Gastroesophageal sphincter (tissue), 4 donors: ENCODE measurements at places on chromosomes 5 and 9.

DNA sequence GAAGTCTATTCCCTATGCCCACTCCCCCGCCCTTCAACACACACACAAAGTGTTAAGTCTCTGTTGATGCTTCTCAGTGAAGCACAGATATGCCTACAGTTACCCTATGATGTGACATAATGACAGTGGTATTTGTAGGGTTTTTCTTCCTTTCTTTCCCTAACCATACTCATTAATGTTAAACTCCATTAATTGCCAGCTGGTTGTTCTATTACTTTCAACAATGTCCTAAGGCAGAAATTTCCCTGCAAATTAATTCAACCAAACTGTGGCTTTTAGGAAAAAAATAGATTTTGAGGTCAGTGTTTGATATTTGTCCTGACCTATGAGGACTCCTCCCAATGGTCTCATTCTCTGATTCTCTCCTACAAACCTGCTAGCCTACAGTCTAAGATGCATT is 38.2 kb upstream of the SLCO6A1 start:
- H3K4me3 ChIP-seq = no peak overlapping the region
- no peaks in the 10 kb centered on the region for H3K36me3 ChIP-seq
- H3K27me3 ChIP-seq = no peaks in the 10 kb centered on the region
- H3K27ac ChIP-seq = no peak overlapping the region
- no peaks in the 10 kb centered on the region for H3K4me1 ChIP-seq

GRCh38 chr9:83969602-83970001 is 10.4 kb downstream of the HNRNPK start:
- no peak overlapping the region for H3K27ac ChIP-seq
- H3K27me3 ChIP-seq = no peaks in the 10 kb centered on the region
- H3K4me1 ChIP-seq = peaks cover 32% of the 10 kb centered on the region

- H3K4me3 ChIP-seq = no peak overlapping the region
- peaks cover 2% of the 10 kb centered on the region for H3K4me1 ChIP-seq
These were observed 143.8 kb upstream of the PPP1R26 start for GRCh38 chr9:135335691-135336181.

DNA sequence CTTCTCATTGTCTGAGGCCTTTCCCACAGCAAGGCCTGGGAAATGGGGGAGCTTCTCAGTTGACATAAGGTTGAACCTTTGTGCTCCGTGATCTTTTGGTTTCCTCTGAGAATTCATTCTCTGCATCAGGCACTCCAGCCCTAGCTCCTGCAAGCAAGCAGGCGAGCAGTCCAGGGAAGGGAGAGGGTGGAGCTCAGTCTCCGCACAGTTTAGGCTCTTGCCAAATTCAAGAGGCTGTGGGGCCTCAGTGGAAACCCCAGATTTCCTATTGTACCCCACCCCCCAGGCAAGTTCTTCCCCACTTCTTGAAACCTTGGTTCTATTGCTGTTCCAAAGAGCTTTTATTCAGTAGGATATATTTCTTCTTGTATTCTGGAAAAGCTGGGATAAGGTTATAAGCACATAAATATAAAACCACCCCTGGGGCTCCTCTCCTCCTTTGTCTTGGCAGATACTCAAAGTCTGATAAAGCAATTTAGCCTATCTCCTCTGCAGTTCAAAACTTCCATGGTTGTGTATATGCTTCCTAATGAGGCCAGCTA is 147.2 kb downstream of the PDZD2 start:
- no peaks in the 10 kb centered on the region for H3K27me3 ChIP-seq
- H3K27ac ChIP-seq = no peak overlapping the region
- H3K4me3 ChIP-seq = no peak overlapping the region
- H3K36me3 ChIP-seq = no peaks in the 10 kb centered on the region
- H3K4me1 ChIP-seq = no peaks in the 10 kb centered on the region
- ATAC-seq = no peak

- H3K36me3 ChIP-seq = no peaks in the 10 kb centered on the region
- H3K27me3 ChIP-seq = no peaks in the 10 kb centered on the region
These were observed 34.9 kb downstream of the NSA2 start for GRCh38 chr5:74801941-74802340.

DNA sequence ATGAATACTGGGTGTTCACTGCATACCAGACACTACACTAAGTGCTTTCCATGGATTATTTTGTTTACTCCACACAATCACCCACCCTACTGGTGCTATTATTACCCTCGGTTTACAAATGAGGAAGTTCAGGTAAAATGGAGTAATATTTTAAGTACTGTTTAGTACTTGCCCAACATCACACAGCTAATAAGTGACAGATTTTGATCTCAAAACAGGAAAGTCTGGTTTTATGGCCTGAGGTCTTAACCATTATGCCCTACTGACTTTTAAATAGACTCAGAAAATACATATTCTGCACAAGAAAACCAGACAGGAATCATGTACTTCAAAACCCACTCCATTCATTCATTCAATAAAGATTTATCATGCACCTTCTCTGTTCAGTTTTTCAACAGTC is 431.0 kb upstream of the TLE4 start:
- no peak overlapping the region for H3K27ac ChIP-seq
- H3K4me3 ChIP-seq = no peak overlapping the region
- no peak for ATAC-seq

GRCh38 chr5:149959406-149960236 is 937 bp upstream of the SLC26A2 start:
- no peak for ATAC-seq
- H3K4me3 ChIP-seq = peak overlapping the region; percentile 84
- peaks cover 4% of the 10 kb centered on the region for H3K4me1 ChIP-seq
- H3K27ac ChIP-seq = peak overlapping the region; percentile 93

DNA sequence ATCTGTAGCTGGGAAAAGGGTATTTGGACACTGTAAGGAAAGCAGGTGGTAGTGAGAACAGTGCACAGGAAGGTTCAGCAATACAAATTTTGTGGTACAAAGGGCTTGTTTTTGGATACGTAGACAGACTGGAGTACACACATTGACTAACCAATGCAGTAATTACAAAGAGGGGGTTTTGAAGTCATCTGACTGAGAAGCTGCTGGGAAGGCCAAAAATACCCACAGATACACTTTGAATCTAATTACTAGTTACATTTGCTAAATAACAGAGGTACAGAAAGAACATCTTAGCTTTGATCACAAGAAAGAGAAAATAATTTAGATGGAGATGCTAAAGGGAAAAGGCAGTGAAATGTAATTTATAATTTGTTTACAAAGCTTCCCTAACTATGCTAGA is 45.9 kb downstream of the PKD2L2 start:
- H3K27ac ChIP-seq = no peak overlapping the region
- no peak for ATAC-seq
- H3K36me3 ChIP-seq = peaks cover 40% of the 10 kb centered on the region
- H3K4me1 ChIP-seq = peaks cover 15% of the 10 kb centered on the region
